ENCODE measurements at places on chromosomes 16 and 17.

DNA sequence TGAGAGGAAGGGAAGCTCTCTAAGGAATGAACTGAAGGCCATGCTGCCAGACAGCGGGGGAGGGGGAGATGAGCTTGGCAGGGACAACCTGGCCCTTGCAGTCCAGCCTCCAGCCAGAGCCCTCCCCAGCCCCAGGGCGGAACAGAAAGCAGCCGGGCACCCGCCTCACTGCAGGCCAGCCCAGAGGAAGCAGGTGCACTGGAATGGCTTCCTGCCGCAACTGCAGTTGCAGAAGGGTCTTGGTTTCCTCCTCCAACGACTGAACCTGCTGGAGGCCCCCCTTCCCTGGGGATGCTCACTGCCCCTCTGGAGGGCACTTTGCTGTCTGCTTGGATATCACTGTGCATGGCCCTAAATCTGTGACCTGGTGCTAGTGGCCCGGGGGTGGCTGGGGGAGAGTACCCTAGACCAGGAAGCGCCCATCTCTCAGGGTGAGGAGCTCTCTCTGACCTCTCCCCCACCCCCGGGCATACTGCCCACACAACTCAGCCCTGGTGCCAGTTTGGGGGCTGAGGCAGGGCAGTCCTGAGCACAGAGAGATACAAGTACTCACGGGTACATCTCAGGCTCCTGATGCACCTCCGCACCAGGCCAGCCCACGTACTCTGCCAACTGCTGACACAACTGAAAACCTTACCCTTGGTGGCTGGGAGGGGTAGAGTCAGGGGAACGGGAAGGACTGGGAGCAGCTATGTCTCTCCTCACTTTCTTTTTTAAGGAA, 41.1 kb downstream of the MYO18A start:
- DNase-seq = no peak

DNA sequence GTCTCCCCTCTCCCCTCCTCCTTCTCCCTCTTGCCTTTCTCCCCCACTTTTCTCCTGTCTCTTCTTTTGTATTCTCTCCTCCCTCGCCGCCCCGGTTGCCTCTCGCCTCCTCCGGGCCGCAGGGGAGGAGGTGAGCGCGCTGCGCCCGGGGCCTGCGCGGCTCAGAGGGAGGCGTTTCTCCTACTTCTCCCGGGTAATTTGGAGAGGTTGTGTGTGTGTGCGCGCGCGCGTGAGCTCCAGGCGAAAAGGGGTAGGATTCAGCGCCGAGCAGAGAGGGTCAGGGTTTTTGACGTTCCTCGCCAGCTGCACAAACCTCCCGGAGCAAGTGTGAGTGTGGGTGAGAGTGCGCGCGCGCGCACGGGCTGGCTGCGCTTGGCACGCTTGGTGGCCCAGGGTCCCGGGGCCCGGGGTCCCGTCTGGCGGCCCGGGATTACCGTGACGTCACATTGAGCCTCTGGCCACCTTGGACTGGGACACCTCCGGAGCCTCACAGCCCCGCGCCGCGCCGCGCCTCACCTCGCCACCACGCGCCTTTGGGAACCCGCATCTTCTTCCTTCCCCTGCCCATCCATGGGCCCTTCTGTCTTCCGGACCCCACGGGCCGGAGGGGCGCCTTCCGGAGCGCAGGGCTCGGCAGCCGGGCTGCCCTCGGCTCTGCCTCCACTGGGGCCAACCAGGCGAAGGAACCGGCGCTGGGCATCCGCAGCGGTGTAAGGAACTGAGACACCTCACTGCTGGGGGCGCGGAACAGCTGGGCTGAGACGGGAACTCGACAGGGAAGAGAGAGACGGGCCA, 479 bp downstream of the IRX6 start:
- no peak for DNase-seq

DNA sequence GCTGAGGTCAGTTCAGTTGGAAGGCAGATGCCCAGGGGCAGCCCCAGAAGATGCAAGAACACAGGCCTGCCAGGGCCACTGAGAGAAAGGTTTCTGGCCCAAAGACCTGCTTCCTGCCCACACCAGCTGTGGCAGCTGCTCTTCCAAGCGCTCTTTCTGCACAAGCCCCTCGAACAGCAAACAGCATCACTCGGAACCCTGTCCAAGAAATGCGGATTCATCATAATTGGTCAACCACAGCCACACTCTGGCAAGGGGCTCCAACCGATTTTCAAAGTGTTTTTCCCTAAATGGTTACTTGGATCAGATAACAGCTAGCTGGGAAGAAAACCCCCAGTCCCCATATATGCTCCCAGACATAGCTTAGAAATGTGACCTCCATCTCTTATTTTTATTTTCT, 71.1 kb upstream of the DNAH17 start:
- no peak for DNase-seq

DNA sequence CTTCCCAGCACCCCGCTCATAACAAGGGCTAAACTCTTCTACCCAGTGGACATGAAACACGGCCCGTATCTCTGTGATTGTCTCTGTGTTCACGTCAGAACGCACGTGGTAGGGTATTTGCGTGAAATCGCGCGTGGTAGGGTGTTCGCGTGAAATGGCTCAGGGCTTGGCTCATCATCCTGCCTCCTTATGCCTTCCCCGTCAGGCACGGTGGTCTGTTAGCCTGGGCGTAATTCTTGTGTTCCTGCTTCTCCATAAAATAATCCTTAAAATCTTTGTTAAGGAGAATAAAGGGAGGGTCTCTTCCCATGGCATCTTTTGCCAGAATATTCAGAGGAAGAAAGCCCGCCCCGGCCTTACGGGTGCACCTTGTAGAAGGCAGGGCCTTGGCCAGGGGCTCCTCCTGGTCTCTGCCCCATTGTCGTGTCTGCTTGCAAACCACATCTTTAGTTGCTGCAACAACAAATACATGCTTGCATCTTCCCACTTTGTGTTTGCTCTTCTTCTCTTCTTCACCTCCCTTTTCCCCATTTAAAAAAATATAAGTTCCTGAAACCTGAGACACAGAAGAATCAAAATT, 116.7 kb upstream of the CHMP6 start:
- DNase-seq = no peak

DNA sequence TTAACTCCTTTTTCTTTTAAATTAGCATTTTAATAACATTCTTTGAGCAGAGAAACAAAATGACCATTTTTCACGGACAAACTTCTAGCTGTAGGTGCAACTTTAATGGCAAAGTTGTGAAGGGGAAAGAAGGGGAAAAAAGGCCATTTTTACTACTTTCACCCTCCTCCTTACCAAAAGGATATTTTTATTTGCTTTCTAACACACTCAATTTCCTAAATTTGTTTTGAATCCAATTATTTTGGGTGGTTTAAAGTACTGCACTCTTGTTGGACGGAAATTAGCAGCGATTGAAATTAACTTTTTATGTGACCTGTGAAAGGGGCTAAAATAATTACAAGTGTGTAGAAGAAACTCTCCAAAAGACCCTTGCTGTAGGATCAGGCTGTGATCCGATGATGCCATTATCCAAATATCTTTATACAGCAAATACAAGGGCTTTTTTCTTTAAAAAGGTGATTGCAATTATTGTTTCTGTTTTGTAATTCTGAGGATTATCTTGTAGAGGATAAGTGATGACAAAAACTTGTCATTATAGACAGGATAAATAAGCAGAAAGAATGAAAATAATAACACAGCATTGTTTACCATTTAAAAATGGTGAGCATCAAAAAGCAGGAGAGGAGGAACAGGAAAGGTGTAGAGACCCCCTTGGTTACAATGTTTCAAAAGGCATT, 42.4 kb downstream of the SNX11 start:
- DNase-seq = no peak

GRCh38 chr17:40307001-40307730, 1.8 kb upstream of the RARA start:
- no peak for DNase-seq
